Stimulated activated CD8-positive, alpha-beta memory T cell treated with anti-CD3 and anti-CD28 coated beads, Interleukin-4, amount 100 ng/mL, for 1 hour (primary cell): ENCODE measurements at places on chromosomes 7 and 10.
A peak's percentile ranks its signal among the peaks of the same experiment; 100 is the strongest.

GRCh38 chr7:26880852-26881251, 16.5 kb upstream of the SKAP2 start:
- DNase-seq: no peak

DNA sequence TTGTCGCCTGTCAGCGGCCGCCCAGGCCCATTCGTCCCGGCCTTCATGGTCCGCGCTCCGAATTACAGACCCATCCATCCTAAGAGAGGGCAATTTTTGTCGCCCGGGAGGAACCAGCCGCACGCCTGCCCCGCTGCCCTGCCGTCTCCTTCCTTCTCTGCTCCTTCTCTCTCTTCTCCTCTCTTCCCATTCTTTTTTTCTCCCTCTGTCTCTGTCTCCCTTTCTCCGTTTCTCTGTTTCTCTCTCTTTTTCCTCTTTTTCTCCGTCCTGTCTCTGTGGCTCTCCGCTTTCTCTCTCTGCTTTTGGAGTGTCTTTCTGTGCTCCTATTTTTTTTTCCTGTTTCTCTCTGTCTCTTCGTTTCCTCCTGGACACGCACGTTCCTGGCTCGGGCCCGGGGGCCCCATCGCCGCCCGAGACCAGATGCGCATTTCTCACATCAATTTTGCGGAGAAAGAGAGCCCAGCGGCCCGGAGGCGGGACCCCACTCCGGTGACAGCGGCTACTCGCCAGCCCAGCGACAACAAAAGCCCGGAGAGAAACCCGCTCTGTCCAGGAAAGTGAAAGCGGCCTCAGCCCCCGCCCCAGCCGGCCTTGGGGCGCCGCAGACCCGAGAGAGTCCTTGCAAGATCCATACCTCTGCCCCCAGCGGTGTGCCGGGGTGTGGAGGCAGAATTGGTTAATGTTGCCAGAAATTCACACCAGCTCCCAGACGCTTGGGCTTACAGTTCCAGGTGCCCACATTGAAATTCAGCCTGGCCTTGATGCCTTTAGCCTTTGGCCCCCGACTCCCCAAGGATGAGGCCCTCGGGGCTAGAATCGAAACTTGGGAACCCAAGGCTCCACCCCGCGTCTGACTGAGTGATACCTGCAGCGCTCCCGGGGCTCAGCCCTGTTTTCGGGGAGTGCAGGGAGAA, 4.1 kb downstream of the LBX1 start:
- DNase-seq: no peak

- DNase-seq: no peak
Observed at GRCh38 chr10:6038071-6038631, 24.0 kb downstream of the IL2RA start.

- no peak for DNase-seq
Observed at GRCh38 chr10:118035354-118036005, 11.3 kb downstream of the RAB11FIP2 start.

GRCh38 chr7:107606303-107606702, 26.3 kb downstream of the BCAP29 start:
- DNase-seq: no peak

GRCh38 chr7:4775848-4776623, 613 bp downstream of the AP5Z1 start:
- DNase-seq: peak; percentile 26

GRCh38 chr10:100829097-100829870, 83.5 kb upstream of the SLF2 start:
- DNase-seq: no peak

DNA sequence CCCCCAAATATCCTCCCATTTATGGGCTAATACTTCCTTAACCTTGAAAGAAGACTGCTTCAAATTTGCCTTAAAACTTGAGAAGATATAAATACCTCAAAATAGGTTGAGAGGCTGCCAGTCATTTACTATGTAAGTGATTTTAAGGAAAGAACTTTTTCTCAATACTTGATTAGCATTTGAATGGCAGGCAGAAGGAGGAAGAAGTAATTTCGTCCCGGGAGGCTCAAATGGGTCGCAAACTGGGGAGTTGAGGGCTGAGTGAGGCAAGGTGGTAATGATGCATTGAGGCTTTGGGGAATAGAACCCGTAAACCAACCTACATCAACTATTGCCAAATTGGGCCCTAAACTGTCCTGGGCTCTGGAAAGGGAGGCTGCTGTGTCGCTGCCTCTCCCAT, 11.1 kb downstream of the CAMK1D start:
- no peak for DNase-seq

- no peak for DNase-seq
Observed at GRCh38 chr10:7547206-7547605, 119.6 kb downstream of the ITIH5 start.

- no peak for DNase-seq
Observed at GRCh38 chr7:5679048-5679812, 102.2 kb downstream of the RNF216 start.

- no peak for DNase-seq
Observed at GRCh38 chr7:151431768-151432311, 8.1 kb downstream of the CRYGN start.

DNA sequence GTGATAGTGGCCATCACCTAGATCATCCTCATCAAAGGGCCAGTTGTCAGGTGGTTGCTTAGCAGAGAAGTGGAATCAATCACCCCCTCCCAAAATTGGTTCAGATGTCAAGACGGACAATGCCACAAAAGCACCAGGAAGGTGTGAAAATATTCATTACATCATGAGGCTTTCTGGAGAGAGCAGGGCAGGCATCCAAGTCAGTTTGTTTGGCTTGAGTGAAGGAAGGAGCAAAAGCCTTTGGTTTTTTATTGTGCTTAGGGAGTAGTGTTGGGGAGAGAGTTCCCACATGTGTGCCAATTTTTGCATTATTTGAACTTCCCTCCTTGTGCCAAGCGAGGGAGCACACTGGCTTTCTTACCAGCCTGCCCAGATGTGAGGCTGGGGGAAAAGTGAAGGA, 1082.9 kb downstream of the LRMDA start:
- no peak for DNase-seq

DNA sequence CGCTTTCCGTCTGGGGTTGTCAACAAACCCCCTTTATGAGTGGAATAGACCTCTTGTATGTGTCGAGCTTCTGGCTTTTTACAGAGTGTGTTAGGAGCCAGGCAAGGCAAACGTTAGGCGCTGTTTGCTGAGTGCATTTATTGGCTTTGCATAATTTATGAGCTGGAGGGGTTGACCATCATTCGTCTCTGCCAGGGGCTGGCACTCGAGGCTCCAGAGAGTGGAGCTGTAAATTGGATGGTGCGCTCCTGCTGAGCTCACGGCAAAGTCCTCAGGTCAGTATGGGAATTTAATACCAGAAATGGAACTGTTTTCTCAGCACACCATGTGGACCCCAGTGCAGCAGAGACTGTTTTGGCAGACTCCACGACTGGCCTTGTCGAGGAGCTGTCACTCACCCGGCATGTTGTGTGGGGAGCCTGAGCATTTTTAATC, 699.4 kb upstream of the GALNT17 start:
- DNase-seq: no peak

DNA sequence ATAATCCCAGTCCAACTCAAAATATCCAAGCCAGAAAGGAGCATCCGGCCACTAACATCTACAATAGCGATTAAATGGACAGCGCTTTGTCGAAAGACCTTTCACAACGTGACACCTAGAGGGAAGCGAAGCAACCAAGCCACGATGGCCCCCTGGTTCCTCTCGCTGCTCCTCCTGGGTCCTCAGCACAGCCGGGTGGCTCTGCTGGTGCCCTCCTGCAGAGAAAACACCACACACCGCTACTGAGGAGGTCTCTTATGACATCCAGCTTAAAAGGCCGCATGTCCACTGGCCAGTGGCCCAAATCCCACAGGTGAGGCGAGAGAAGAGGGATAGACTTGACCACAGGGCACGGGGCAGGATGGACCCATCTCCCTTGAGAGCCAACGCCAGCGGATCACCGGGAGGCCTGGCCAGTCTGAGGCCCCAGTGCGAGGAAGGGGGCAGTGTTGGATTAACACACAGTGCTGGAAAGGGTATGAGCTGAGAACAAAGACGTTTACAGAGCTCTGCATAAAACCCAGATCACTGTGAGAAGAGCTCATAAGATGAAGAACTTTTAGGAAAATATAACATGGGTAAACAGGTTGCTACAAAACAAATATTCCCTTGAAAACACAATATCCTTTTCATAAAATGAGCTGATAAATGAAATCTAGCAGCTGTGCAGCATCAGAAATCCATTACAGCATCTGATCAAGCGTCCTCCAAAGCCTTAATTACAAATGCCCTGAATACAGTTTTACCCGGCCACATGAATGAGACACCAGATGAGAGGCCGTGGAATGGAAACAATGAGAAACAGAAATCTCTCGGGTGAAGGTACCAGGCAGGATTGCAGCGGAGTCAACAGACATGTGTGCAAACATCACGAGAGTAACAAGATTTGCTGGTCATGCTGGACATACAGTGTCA, 236.7 kb downstream of the DIP2C start:
- no peak for DNase-seq

DNA sequence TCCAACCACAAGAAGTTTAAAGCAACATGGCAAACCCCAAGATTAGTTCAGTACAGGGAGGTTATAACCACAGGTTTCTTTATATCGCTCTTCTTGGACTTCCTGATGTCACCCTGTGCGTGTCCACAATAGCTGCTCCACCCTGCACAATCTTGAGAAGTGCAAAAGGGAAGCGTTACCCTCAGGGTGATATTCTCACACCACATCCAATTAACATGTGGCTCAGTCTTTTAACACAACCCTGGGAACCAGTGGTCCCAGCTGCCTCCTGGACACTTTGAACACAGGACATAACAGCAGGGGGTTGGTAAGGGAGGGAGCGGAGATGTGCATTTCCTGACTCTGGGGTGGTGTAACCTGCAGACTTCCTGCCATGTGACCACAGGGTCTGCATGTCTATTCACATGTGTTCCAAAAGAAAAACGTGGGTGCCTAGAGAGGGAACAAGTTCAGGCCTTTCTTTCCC, 64.6 kb downstream of the GSAP start:
- peak; percentile 24 for DNase-seq

DNA sequence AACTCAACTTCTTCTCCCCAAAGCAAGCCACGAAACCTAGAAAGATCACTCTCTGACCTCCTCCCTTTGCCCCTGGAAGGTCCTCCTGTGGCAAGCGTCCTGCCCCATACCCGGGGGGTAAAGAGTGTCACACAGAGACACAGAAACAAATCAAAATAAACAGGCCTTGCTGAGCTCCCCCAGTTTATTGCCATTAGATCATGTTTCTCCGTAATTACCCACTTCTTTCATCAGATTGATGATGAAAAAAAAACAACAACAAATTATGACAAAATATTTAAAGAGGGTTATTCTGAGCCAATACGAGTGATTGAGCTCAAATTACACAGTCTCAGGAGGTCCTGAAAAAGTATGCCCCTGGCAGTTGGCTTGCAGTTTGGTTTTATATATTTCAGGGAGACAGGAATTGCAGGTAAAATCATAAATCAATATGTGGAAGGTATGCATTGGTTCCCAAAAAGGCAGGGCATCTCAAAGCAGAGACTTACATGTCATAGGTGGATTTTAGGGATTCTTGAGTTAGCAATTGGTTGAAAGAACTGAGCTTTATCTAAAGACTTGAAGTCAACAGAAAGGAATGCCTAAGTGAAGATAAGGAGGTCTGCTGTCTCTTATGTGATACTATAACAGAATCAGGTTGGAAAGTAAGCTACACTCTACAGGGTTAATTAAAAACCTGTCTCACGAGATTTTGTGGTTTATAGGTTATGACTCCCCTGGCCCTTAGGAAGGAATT, 86.2 kb downstream of the APBB1IP start:
- DNase-seq: no peak

DNA sequence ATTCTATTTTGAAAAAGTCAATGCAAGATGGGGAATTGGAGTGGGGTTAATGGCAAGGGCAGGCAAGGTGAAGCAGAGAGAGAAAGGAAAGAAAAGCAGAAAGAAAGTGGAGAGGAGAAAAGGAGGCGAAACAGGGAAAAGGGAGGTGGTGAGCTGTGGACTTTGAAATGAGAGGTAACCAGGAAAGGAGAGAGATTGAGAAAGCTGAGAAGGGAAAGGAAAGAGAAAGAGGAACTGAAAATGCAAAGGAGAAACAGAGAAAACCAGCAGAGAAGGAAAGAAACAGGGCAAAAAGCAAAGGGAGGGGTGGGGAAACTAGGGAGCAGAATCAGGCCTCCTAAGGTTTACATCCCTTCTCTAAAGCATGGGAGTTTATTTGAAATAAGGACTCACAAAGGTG, 72.5 kb upstream of the TPK1 start:
- no peak for DNase-seq

DNA sequence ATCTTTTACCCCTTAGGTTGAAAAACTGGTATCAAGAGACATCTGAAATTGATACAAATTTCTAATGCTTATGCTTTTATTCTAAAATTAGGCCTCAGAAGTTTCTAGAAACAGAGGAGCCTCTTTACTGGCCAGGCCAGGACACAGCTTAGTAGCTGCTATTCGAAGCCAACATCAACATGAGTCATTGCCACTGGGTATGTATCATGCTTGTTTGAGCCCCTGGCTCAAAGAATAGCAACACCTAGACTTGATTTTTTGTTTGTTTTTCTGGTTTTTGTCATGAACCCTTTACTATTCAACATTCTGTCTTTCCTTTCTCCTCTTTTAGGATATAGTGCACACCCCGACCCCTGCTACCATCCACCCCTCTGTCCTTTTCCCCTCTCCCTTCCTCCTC, 90.9 kb upstream of the STK17A start:
- DNase-seq: no peak

DNA sequence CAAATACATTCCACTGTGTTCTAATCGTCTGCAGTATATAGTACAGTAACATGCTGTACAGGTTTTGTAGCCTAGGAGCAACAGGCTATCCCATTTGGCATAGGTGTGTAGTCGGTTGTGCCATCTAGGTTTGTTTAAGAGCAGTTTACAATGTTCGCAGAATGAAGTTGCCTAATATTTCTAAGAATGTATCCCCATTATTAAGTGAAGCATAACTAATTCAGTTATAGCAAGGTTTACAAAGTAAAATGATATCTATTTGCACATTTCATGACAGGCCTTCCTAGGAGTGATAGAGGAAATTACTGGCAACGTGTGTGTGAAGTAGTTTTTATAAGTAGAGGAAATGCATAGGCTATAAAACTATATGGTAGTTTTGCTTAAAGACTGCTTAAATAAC, 4.0 kb downstream of the CREM start:
- no peak for DNase-seq

DNA sequence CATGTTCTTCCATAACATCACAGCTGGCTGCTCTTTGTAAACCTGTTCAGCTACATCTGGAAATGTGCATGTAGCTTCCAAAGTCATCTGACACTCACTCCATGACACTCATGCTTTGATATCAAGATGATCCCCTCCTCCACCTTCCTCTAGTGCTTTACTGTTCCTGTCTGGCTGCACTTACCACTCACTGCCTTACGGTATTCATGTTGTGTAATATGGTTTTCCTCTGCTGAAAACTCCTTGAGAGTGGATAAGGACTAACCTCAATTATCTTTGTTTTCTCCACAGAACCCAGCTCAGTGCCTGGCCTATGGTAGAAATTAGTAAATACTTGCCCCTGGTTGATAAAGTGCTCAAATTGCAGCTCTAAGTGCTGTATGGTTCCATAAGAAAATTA, 483.9 kb downstream of the HTR7 start:
- no peak for DNase-seq

- DNase-seq: no peak
Observed at GRCh38 chr10:106559442-106559841, 605.1 kb downstream of the SORCS1 start.

- DNase-seq: no peak
Observed at GRCh38 chr10:125160856-125161706, 718 bp upstream of the CTBP2 start.
